GM23248 (cell line): ENCODE measurements at places on chromosomes 11 and 22. TPM values are rescaled to one million over a fixed set of nuclear protein-coding genes. Genes with fewer than 3 reads are reported as not detected.

MUC2 gene
- not detected in 2 replicates for total RNA-seq

RIBC2 gene
- 0.25 and 0.32 TPM in 2 replicates for total RNA-seq

CHRM1 gene
- total RNA-seq: not detected in 2 replicates

DNA sequence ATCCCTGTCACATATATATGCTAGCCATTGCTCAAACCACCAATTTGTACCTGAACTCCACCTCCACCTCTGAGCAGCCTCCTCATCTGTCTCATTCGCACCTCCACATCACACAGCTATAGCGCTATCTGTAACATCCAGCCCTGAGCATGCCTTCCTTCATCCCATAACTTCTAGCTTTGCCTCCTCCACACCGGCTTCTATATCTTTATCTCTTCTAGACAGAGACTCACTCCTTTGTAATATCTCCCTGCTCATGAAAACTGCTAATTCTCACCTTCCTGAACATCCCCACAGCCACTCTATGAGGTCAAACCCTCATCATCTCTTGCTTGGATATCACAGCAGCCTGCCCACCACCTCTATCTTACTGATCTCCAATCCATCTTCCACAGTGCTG lies 5.9 kb downstream of the SIAE start:
- no peak overlapping the region for H3K27ac ChIP-seq
- no peaks in the 10 kb centered on the region for H3K36me3 ChIP-seq
- no peak overlapping the region for H3K4me3 ChIP-seq

GRCh38 chr11:113632981-113633380 lies 73.1 kb downstream of the TMPRSS5 start:
- no peaks in the 10 kb centered on the region for H3K27me3 ChIP-seq
- H3K4me3 ChIP-seq: no peak overlapping the region
- peaks cover 18% of the 10 kb centered on the region for H3K4me1 ChIP-seq
- peak; percentile 90 for DNase-seq

DNA sequence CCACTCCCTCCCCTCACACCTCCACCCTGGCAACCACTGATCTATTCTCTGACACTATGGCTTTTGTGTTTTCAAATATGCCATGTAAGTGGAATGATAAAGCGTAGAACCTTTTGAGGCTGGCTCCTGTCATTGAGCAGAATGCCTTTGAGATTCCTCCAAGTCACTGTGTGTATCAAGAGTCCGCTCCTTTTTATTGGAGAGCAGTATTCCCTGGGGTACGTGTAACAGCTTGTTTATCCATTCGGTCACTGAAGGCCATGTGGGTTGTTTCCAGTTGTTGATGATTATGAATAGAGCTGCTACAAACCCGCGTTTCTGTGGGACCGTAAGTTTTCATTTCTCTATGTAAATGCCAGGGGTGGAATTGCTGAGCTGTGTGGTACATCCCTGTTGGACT lies 10.3 kb downstream of the TP53I11 start:
- H3K36me3 ChIP-seq: no peaks in the 10 kb centered on the region
- H3K4me3 ChIP-seq: no peak overlapping the region
- DNase-seq: no peak
- H3K4me1 ChIP-seq: no peaks in the 10 kb centered on the region

- H3K4me1 ChIP-seq: peaks cover 16% of the 10 kb centered on the region
- peaks cover 2% of the 10 kb centered on the region for H3K36me3 ChIP-seq
- H3K4me3 ChIP-seq: no peak overlapping the region
- H3K27ac ChIP-seq: no peak overlapping the region
Observed at GRCh38 chr11:59671471-59671870, 2.6 kb upstream of the PATL1 start.
